ENCODE measurements at places on chromosomes 3 and 15.

GRCh38 chr3:113753376-113753985 is 6.6 kb downstream of the ATP6V1A start:
- DNase-seq = no peak

DNA sequence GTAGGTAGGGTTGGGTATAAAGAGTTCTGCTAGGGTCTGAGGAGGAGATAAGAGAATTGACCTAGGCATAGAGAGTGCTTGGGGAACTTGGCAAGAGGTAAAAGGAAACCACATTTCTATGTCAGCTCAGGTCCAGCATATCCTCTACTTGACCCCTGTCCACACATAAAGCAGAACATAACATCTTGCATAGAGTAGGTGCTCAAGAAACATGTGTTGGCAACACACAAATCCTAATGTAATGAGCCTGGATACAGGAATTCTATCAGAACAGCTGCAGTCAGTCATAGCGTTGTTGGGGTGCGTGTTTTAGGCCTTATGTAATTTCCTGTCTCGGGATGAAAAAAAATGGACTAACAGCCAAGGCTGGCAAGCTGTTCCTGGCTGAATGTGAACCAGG is 35.0 kb upstream of the PLCL2 start:
- DNase-seq = no peak

DNA sequence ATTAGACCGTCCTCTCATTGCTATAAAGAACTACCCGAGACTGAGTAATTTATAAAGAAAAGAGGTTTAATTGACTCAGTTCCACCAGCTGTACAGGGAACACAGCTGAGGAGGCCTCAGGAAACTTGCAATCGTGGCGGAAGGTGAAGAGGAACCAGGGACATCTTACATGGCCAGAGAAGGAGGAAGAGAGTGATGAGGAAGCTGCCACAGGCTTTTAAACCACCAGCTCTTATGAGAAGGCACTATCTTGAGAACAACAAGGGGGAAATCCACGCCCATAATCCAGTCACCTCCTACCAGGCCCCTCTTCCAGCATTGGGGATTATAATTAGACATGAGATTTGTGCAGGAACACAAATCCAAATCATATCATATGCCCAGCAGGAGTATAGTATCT is 138.5 kb downstream of the ALCAM start:
- no peak for DNase-seq

- no peak for DNase-seq
Observed at GRCh38 chr15:51322621-51323296, 15.6 kb downstream of the CYP19A1 start.

GRCh38 chr3:65144791-65145351 is 457.1 kb upstream of the ADAMTS9 start:
- DNase-seq = no peak

Measured in NCI-H2081 (cell line).